ENCODE measurements at places on chromosomes 16 and 17.

DNA sequence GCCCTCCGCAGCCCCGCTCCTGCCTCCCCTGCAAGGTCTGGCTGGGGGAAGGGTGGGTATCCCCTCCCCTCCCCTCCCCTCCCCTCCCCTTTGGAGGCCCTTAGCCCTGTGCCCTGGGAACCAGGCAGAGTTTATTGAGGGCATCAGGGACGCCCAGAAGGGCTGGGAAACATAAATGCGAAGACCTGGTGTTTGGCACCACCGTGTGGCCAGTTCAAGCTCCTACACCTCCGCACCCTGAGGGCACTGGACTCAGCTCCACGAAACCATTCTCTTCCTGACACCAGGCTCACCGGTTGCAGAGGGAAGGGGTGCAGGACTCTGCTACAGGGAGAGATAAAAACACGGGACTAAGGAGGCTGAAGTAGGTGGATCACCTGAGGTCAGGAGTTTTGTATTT, 1.0 kb upstream of the AIPL1 start:
- DNase-seq: peak; percentile 51

DNA sequence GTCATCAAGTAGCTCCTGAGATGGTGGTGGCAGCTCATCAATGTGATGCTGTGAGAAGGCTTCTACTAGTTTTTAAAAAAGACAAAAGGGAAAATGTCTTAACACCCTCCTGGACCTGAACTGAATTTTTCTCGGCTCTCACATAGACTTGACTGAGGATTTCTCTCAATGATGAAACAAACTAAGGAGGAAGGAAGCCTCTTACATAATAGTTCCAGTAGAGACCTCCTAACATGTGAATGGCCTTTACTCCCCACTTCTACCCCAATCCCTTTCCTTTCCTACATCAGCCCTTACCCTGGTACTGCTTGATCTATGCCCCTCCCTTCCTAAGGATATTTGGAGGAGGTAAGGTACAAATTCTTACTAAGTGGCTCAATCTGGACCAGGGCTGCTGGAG, 54.8 kb upstream of the MTMR4 start:
- no peak for DNase-seq

DNA sequence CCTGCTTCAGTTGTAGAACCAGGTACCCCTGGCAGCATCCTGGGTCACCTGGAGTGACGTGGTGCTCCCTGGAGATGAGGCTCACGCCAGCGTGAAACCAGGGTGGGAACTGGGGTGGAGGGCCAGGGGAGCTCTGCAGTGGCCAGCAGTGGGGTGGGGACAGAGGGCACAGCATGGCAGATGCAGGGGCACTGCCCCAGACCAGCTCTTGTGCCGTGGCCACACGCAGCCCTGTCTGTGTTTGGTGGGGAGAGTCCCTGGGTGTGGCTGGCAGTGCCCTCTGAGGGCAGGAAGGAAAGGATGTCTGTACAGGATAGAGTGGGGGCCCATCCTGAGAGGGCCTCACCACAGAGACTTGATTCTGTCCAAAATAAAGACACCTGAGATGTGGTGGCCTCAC, 24.5 kb downstream of the ZNF750 start:
- no peak for DNase-seq

- no peak for DNase-seq
Measured at GRCh38 chr16:1945559-1946391, 2.8 kb upstream of the MSRB1 start.

GRCh38 chr16:65101009-65101408, 20.9 kb downstream of the CDH11 start:
- no peak for DNase-seq

- no peak for DNase-seq
Measured at GRCh38 chr16:72927199-72928089, 120.5 kb downstream of the ZFHX3 start.

GRCh38 chr17:48413613-48414405, 16.2 kb downstream of the SKAP1 start:
- DNase-seq: no peak

DNA sequence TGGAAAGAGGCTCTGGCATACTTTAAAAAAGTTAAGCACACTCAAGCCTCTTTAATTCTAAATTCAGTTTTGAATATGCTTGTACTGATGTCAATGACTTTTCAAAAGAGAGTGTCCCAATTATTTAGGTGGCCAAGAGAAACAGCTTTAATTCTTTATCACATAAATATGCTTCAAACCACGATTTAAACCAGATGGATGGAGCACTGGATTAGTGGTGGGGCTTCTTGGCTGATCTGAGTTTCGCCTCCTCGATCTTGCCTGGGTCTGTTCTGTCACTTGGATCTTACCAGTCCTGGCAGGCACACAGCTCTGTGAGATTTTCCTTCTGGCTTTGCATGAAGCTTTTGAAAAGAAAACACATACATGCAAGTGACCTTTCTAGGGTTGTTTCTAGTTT, 467.8 kb downstream of the MAF start:
- no peak for DNase-seq

DNA sequence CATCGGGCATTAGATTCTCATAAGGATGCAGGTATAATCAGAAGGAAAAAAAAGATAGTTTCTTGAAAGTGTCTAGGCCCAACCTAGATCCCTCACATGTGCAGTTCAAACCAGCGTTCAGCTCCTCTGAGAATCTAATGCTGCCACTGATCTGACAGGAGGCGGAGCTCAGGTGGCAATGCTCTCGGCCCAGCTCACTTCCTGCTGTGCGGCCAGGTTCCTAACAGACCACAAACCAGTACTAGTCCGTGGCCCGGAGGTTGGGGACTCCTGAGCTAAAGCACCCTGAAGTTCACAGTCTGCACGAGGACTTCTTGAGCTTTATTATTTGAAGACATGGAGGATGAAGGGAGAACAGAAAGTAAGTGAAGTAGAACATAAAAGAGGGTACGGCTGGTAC, 16.8 kb downstream of the SMCR8 start:
- DNase-seq: no peak

DNA sequence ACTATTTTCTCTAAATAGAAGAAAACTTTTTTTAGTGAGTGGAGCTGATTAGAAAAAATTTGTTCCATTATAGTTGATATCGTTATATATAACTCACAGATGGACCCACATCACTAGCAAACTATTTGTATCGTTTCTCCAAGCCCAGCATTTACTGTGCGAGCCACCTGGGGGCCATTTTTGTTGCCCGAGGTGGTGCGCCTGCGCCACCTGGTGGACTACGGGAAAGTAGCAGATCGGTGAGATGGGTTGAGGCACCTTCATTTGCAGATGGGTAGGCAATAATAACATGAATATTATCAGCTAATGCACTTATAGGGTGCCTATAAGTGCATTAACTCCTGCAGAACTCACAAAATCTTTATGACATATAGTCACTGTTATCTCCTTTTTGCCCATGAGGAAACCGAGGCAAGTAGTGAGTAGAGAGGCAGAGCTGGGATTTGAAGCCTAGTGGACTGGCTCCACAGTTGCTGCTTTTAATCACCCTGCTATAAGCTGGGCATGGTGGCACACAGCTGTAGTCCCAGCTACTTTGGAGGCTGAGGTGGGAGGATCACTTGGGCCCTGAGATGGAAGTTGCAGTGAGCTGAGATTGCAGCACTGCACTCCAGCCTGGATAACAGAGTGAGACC, 23.2 kb upstream of the NTN1 start:
- DNase-seq: peak; percentile 77

- no peak for DNase-seq
Measured at GRCh38 chr16:70803319-70803718, 2.4 kb upstream of the VAC14 start.

DNA sequence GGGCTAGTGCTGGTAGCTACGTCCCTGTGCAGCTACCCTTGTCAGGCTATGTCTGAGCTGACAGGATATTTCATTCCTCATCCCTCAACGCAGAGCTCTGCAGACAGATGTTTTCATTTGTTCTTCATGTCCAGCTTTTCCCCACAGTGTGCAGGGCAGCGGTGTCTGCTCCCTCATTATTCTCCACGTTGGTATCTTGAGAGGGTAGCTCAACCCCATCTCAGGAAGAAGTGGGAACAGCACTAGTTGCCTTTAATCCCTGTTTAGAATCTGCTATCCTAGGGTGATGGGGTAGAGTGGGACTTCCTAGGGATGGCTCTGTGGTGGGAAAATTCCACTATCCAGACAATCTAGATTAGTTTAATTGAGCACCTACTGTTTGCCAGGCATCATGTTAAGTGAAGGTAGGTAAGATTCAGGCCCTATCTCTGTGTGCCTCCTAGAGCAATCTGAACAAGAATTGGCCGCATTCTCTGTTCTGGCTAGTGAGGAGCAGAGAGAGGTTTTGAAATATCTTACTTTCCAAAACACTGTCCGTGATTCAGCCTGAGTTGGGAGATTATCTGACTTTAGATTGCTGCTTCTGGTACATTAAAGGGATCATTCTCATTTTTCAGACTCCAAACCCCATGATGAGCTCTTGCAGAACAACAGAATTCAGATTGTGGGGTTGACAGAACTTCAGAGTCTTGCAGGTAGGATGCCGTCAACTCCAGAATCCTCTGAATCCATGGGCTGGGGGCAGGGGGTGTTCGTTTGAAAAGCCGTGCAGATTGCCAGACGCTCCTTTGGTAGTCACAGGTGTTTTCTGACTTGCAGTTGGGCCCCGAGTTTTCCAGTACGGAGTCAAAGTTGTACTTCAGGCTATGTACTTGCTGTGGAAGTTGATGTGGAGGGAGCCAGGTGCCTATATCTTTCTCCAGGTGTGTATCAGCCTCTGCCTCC, 963 bp downstream of the ALG1 start:
- DNase-seq: no peak

GRCh38 chr17:76014925-76015261, 12.2 kb downstream of the EVPL start:
- DNase-seq: no peak

GRCh38 chr17:21199311-21199710, 14.7 kb downstream of the TMEM11 start:
- DNase-seq: no peak

- DNase-seq: no peak
Measured at GRCh38 chr16:51343411-51343810, 192.3 kb upstream of the SALL1 start.

DNA sequence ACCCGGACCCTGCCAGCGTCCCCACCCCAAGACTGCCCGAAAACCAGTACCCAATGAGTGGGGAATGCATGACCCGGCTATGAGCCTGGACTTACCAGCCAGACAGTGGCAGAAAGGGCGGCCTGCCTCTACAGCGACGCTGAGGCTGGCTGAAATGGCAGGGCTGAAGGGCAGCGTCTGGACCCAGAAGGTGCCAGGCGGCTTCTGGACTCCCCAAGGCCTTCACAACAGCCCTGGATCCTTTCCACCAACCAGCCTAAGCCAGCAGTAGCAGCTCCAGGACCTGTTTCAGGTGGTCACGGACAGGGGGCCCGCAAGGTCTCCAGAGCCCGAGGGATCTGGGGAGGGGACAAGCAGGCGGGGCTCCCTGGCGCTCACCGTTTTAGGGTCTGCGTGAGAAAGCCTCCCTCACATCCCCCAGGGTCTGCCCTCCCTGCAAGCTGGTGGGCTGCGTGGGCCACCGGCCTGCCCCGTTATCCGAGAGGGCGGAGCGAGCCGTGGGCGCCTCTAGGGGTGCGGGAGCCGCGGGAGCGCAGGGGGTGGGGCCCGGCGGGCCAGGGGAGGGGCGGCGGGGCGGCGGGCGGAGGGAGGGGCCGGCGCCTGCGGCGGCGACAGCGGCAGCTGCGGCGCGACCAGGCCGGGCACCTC, at the start of gene RIPOR1:
Gene RIPOR1, plus strand, starts transcription at position 608 of the 648 bp plus-strand sequence. CDS start 9,618 bp downstream, outside the sequence.
- DNase-seq: peak; percentile 24

GRCh38 chr17:73549841-73550430, 94.3 kb downstream of the SDK2 start:
- no peak for DNase-seq

GRCh38 chr17:75209061-75209460, 3.6 kb downstream of the NUP85 start:
- DNase-seq: no peak

DNA sequence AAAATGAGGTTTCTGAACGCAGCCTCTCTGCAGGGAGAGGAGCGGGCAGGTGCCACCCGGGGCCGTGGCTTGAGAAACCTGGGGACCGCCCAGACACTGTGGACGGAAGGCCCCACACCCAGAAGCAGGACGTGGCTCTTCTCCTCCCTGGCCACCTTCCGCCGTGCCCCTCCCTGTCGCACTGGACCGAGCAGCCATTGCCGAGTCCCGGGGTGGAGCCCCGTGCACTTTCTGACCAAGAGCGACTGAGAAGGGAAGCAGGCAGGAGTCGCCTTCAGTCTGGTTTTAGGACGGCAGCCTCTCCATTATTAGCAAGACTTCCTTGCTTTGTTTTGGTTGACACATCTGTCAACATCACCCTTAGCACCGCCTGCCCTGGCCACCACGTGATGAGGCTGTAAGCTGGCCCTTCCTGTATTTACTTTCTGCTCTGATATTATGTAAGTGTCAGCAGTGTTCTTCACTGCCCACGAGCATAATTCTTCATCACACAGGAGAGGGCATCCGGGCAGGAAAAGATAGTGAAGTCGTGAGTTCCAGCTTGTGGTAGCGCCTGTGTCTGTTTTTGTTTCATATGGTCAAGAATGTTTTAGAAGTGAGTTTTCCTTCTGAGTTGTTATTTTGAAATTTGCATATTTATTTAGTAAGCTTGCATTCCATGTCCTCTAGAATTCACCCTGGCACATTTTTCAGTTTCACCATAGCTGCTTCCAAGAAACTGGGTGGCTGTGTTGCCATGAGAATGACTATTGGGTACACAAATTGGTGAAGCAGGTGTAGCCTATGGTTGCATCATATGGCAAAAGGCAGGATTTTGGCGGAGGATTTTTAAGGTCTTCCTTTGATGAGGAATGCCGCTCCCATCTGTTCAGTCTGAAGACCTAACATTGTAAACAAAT, 1.0 kb downstream of the HERPUD1 start:
- no peak for DNase-seq

DNA sequence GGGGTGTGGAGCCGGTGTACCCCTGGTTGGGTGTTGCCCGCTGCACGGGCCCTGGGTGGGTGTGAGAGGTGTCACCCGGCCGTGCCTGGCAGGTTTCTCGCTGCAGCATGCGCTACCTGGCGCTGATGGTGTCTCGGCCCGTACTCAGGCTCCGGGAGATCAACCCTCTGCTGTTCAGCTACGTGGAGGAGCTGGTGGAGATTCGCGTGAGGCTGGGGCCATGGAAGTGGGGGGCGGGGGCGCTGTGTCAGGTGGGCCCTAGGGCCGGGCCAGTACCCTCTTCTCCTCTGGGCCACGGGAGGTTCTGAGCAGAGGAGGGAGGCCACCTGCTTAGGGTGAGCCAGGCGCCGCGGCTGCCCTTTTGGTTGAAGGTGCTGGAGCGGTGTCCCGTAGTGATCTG, 13.4 kb downstream of the DEF8 start:
- DNase-seq: no peak

GRCh38 chr17:66635386-66636045, 199.4 kb upstream of the CACNG5 start:
- DNase-seq: no peak
